ENCODE measurements at places on chromosomes 4 and X.

DNA sequence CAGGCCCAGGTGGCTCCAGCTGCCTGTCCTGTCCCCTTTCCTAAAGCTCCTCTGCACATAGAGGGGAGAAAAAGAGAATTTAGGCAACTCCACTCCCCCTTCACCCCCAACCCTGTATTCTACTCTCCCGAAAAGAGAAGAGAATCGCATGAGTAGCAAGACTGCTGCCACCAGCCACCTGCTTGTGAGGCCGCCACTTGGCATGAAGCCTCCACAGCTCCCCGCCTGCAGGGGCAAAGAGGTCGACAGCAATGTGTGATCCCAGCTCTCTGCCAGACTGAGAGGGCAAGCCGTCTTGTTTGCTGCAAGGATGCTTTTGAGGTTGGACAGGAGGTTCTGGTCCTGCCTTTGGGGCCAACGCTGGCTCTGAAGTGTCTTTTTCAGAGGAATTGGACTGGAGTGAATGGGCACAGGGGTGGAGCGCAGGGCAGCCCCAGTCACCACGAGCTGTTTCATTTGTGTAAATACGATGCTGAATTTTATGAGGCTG lies 77.1 kb downstream of the STARD8 start:
- DNase-seq: no peak

- DNase-seq: no peak
Observed at GRCh38 chr4:180356766-180357165, 1886.4 kb upstream of the TENM3 start.

DNA sequence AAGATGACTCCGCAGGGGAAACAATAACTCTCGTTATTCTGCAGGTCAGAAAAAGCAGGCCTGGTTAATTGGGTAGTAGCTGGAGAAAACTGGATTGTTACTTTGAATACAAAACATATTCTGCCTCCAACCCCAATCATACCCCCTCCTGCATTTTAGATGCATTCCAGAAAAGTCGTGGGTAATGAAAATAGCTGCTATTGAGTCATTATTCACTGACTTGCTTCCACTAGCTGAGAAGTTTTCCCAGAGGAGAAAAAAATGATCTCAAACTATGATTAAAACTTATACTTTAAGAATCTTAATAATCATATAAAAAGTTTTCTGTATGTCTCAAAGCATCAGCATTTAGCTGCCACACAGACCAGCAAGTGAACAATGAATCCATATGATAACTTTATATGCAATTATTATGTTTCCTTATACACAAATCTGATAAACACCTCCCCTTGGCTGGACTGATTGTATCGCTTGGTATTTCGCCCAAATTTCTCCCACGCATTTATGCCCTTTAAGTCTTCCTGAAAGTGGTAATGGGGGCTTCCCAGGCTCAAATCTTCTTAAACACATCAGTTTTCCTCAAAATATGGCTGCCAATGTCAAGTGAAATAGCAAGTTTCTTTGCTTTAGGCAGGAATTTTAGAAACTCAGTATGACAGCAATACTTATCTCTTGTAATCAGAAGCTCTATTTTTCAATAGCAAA lies 181.0 kb downstream of the LDB2 start:
- DNase-seq: no peak

GRCh38 chr4:146134761-146135445 lies 40.6 kb upstream of the LSM6 start:
- no peak for DNase-seq

GRCh38 chr4:71020611-71021010 lies 27.2 kb downstream of the DCK start:
- no peak for DNase-seq

- no peak for DNase-seq
Observed at GRCh38 chr4:138311771-138312535, 69.8 kb upstream of the SLC7A11 start.

GRCh38 chr4:138487670-138488069 lies 245.5 kb upstream of the SLC7A11 start:
- no peak for DNase-seq

DNA sequence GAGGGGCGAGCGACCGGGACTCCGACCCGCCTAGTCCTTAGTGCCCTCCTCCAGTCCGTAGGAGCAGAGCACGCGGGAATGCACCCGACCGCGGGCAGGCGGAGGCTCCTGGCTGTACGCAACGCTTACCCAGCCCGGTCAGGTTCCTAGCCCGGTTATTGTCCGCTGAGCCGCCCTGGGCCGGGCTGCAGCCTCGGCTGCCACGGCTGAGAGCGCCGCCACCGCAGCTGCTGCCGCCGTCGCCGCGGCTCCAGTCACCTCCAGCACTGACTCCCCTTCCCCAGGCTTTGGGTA lies at the start of gene AMER1:
AMER1 (minus strand) TSS at position 268 of the 294 bp plus-strand sequence. CDS start 12,422 bp downstream, outside the sequence.
- DNase-seq: no peak

- DNase-seq: no peak
Observed at GRCh38 chr4:57981123-57981522, 870.9 kb upstream of the IGFBP7 start.

DNA sequence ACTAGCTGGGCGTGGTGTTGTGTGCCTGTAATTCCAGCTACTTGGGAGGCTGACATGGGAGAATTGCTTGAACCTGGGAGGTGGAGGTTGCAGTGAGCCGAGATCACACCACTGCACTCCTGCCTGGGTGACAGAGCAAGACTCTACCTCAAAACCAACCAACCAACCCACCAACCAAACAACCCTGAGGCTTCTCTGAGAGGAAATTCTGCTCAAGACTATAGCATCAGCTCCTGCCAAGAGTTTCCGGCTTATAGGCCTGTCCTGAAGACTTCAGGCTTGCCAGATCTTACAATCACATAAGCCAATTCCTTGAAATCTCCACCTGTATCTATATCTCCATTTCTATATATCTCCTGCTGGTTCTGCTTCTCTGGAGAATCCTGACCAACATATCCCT lies 173.8 kb upstream of the TBC1D9 start:
- no peak for DNase-seq

- DNase-seq: no peak
Observed at GRCh38 chrX:69324851-69325250, 159.6 kb upstream of the PJA1 start.

GRCh38 chr4:8664031-8664805 lies 71.7 kb downstream of the CPZ start:
- no peak for DNase-seq

DNA sequence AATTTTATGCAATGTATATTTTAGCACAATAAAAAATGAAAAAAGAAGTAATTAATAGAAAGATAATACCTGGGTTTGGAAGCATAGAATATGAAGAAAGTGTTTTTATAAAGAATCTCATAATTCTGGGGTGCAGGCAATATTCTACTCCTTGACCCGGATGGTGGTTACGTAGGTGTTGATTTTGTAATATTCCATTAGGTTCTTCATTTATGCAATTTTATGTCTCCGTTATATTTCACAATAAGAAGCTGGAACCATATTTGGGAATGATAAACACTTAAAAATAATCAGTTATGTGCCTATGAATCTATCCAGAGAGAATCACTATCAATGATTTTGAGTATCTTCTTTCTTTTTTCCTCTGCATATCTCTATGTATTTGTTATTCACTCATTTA lies 38.5 kb downstream of the CHRNA9 start:
- no peak for DNase-seq

DNA sequence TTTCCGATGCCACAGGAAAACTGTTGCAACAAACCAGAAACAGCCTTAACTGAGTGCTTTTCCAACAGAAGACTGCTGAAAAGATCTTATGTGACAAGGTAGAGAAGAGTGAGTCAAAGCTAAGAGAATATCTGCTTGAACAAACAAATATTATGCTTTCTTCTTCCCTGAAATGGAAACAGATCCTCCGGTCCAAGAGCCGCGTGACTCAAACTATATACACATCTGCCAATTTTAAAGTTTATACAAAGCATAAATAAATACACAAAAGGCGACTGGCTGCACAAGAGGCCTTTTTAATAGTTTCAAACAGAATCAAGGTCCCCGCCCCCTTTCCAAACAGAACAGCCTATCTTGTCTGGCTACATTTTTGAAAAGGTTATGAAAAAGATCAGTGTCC lies 329.7 kb upstream of the F9 start:
- no peak for DNase-seq

GRCh38 chrX:75327607-75328006 lies 53.7 kb downstream of the UPRT start:
- no peak for DNase-seq

- DNase-seq: no peak
Observed at GRCh38 chr4:83121246-83121645, 6.7 kb upstream of the PLAC8 start.

DNA sequence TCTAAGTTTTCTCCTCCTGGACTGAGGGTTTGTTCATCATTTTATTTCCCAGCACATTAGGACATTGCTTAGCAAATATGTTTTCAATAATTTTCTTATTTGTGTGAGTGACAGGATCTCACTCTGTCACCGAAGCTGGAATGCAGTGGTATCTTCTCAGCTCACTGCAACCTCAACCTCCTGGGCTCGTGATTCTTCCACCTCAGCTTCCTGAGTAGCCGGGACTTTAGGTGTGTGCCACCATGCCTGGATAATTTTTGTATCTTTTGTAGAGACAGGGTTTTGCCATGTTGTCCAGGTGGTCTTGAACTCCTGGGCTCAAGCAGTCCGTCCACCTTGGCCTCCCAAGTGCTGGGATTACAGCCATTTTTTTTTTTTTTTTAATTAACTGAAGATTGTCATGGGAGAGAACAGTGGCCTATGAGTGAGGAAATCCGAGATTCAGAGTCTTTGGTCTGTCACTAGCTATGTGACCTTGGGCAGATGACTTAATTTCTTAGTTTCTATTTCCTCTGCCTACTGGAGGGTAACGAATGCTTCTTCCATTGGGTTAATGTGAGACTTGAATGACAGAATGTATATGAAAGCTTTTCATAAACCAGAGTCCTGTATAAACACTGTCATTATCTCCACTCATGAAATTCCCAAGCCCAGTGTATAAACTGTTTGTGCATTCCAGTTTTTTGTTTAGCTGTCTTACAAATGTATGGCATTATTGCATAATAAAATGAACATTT lies 23.9 kb downstream of the MOB1B start:
- no peak for DNase-seq

DNA sequence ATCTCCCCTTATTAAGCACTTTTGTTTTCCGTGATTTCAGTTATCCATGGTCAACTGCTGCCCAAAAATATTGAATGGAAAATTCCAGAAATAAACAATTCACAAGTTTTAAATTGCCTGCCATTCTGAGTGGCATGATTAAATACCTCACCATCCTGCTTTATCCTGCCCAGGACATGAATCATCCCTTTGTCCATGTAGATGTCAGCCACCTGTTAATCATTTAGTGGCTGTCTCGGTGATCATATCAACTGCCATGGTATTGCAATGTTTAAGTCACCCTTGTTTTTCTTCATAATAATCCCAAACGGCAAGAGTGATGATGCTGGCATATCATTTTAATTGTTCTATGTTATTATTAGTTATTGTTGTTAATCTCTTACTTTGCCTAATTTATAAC lies 79.8 kb upstream of the LHFPL1 start:
- DNase-seq: no peak

DNA sequence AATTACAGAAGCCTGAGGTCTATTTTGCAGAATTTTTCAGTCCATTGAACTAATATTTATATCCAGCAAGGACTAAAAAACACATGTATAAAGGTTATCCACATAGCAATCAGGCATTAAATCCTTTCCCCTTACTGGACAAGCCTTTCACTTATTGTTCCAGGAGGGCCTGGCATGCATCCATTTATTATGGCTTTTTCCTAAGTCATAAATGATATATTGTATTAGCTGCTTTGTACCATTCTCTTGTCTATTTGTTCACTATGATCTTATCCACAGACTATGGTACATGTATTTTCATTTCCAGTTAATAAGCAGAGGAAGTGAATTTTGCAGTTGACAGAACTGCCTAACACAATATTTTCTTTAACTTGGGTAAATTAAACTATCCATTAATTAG lies 105.4 kb upstream of the ANK2 start:
- DNase-seq: no peak

DNA sequence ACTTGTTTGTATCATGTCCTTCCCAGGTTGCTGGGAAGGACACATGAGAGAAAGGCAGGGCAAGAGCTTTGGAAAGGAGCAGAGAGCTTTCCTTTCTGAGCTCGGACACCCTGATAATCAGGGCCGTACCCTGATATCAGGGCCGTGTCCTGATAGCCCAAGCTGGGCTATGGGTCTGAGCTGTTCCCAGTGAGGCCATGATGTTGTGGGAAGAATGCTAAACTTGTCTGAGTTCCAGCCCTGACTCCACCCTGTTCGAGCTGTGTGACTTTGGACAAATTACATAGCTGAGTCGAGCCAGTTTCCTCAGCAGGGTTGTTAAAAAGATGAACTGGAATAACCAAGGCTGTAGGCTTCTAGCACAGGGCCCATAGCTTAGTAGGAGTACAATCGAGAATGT lies 3.3 kb upstream of the CXCR3 start:
- DNase-seq: no peak

GRCh38 chr4:147772459-147772969 lies 40.6 kb downstream of the ARHGAP10 start:
- no peak for DNase-seq

DNA sequence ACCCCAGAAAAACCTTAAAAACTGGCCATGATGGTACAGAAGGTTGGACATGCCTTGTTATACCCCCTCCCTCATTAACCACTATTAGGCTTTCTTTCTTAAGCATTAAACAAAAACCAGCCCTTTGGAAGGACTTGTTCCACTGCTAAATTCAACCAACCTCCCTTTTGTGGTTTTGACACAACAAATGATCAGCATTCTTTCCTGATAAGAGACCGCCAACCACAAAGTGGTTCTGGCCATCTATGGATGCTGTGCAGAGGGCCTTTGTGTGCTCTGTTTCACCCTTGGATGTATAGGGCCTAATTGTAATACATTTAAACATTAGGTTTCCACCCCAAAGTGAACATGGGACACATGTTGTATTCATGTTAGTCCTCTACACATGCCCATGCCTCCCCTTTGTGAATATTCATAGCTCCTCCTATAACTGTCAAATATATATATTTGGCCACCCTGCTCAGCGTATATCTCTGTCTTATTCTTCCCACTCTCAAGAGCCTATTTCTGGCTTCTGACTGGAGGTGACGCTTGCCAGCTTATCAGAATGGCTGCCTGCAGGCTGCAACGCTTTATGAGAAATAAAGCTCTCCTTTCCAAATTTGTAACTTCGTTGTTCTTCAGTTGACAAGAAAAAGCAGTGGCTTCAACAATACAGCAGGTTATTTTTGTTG lies 126.6 kb downstream of the NPNT start:
- no peak for DNase-seq

GRCh38 chr4:17188547-17189400 lies 290.3 kb upstream of the LDB2 start:
- no peak for DNase-seq

DNA sequence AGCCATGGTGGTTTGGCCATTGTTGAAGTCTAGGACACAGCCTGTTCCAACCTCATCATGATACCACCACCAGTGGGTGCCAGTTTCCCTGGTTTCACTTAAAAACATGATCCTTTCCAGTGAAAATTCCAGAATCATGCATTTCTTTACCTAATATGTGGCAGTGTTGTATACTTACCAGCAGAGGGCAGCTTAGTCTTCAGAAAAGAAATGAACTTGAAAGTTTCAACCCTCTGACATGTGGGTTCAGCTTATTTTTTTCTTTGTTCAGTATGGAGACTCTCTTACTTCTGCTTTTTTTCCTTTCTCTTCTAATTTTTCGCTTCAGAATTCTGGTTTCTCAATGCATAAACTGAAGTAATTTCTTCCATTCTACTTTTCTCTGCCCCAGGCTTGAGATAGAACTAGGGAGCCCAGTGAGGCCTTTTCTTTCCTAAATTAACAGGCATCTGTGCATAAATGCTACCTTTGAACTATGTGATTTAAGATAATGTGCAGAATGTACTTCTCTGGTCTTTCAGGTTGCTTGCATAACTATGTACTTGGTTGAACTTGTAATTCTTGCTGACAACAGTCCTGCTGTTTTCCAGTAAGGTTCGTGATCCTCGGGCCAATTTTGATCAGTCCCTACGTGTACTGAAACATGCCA lies 10.7 kb downstream of the LIAS start:
- peak; percentile 65 for DNase-seq

Data from left renal cortex interstitium (tissue), 4 donors.